Cortex of kidney (tissue), 1 donor: ENCODE measurements at places on chromosomes 7 and 10.

- no peak for DNase-seq
Measured at GRCh38 chr7:2974093-2974819, 69.4 kb downstream of the CARD11 start.

GRCh38 chr7:101588131-101588935 is 40.8 kb downstream of the MYL10 start:
- no peak for DNase-seq

GRCh38 chr7:43058271-43059066 is 54.0 kb upstream of the HECW1 start:
- no peak for DNase-seq

GRCh38 chr10:23096802-23097549 is 1.6 kb downstream of the MSRB2 start:
- DNase-seq = no peak

- DNase-seq = no peak
Measured at GRCh38 chr10:79192677-79193003, 123.9 kb downstream of the ZMIZ1 start.

DNA sequence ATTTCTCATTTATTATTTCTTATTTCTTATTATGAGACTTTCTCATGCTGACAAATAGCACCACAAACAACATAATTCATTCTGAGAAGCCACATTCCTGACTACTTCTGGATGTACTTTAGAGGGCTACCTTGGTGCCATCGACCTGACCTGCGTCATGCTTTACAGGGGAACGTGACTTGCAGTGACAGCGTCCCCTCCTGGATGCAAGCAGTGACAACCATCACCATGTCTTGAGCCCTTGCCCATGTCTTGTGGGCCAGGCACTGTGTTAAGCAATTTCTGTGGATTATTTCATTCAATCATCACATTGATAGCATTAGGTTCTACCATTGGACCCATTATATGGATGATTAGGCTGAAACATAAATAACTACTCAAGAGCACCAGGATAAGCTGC is 137.0 kb downstream of the ANK3 start:
- DNase-seq = no peak

DNA sequence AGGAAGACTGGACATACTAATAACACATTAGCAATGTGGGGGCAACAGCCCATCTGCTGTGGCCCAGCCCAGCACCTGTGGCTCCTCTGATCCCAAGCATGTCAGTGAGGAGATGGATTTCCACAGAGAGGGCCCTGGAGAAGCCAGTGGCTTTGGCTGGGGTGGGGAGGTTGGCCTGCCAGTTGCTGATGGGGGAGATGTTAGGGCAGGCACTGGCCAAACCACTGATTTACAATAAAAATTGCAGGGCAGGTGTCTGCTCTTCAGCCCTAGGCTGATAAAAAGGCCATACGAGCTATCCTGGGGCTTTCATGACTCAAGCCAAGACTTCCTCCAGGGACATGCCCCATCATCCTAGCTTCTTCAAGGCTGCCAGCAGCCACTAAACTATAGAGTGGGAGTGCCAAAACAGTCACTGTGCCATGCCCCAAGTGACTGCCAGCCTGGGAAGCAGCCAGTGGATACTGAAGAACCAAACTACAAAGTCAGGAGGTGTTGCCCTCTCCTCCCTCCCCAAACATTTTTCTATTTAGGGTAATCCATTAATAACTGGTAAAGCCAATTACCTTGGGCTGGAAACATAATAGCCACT is 37.8 kb downstream of the DPCD start:
- DNase-seq = no peak

DNA sequence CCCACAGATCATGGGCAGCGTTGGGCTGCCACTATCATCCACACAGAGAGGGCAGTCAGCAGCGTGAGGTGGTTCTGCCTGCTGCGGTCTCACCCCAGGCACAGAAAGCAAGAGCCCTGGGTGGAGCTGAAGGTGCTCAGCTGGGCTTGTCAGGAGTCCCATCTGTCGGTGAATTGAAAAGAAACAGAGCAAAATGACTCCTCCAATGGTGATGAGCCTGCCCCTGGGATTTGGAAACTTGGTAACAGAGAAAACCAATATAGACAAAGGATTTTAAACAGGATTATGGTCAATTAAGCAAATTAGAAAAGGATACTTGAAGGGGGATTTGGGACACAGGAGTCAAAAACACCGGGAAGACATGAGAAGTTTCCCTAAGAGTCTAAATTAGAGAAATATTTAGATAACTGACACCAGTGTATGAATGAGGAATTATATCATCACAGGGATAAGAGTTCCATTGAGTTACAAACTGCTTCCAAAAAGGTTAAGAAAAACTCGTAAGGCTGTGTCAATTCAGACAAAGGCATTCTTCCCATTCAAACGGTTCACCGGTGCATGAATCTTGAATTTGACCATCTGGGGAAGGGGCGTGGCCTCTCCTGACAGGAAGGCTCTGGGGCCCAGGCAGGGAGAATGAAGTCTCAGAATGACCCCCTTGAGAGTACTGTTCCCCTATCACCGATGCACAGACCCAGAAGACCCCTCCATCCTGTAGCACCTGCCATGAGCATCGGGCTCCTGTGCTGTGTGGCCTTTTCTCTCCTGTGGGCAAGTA is 70.0 kb upstream of the PRSS58 start:
- DNase-seq = no peak

- DNase-seq = no peak
Measured at GRCh38 chr7:94649450-94649849, 6.5 kb downstream of the SGCE start.

DNA sequence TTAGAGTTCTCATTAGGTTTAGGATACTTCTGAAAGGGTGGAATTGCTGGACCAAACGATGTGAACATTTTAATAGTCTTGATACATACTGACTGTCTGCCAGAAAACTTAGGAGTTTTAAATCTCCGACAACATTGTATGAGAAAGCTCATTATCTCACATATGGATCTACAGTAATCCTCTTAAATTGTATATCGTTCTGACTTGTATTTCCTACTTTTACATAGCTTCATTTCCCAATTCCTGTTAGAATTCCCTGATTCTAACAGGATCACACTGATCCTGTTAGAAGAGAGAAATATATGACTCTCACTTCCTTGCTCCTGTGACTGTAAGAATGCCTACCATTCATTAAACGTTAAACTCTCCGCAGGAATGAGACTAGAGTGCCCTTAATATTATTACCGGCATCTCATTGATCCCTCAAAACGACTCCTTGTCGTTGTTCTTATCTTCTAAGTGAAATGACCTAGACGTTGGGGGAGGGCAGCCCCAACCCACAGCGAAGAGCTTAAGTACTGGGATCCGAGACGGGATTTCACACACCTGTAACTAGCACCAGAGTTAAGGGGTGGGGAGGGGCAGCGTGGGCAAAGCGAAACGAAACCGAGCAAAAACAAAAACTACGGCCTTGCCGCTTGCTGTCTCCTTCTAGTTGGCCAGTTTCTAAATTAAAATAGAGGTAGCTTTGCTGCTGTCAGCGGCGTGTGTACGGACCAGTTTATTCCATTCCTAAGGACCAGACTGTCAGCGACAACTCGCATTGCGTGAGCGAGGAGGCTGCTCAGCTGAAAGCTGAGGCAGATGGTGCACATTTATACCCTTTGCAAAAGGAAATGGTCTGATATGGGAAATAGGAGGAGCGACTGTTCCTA is 678 bp upstream of the TMEM106B start:
- no peak for DNase-seq

DNA sequence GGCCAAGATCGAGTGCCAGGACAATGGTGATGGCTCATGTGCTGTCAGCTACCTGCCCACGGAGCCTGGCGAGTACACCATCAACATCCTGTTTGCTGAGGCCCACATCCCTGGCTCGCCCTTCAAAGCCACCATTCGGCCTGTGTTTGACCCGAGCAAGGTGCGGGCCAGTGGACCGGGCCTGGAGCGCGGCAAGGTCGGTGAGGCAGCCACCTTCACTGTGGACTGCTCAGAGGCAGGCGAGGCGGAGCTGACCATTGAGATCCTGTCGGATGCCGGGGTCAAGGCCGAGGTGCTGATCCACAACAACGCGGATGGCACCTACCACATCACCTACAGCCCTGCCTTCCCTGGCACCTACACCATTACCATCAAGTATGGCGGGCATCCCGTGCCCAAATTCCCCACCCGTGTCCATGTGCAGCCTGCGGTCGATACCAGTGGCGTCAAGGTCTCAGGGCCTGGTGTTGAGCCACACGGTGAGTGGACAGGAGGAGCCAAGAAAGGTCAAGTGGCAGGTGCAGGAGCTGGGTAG is 14.6 kb downstream of the FLNC start:
- no peak for DNase-seq

- DNase-seq = no peak
Measured at GRCh38 chr10:71712572-71713134, 6.9 kb downstream of the C10orf105 start.

GRCh38 chr10:73117976-73118743 is 7.9 kb downstream of the NUDT13 start:
- DNase-seq = no peak
